WTC11 (cell line): ENCODE measurements at places on chromosomes 1 and 21.
A peak's percentile ranks its signal among the peaks of the same experiment; 100 is the strongest.

DNA sequence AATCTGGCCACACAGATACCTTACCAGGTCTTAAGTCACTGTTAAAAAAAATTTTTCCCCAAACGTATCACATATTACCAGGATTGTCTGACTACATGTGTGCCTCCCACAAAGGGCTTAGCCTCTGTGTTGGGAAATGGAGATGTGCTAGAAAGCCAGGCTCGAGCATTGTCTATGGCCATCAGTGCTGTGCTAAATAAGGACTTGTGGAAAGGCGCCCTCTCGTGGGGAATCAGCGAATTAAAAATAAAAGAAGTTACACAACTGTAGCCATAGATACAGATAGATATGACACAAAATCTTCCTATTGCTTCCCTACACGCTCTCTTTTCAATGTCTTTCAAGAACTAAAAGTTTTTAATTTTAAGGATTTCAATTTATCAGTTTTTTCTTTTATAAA is 47.5 kb upstream of the CRNN start:
- no peaks in the 10 kb centered on the region; the same call in 1 of the 2 replicates for H3K27me3 ChIP-seq
- H3K36me3 ChIP-seq, result peaks cover 41% of the 10 kb centered on the region
- no peaks in the 10 kb centered on the region for H3K4me1 ChIP-seq
- DNase-seq, result peak; percentile 27
- no peak overlapping the region for H3K27ac ChIP-seq
- H3K4me3 ChIP-seq, result no peak overlapping the region

GRCh38 chr1:168407832-168408538 is 127.3 kb downstream of the TBX19 start:
- H3K36me3 ChIP-seq, result peaks cover 9% of the 10 kb centered on the region; the same call in 1 of the 2 replicates
- H3K27me3 ChIP-seq, result no peaks in the 10 kb centered on the region; the same call in 1 of the 2 replicates
- DNase-seq, result no peak
- H3K4me1 ChIP-seq, result no peaks in the 10 kb centered on the region

- DNase-seq, result no peak
- no peaks in the 10 kb centered on the region; the same call in 1 of the 2 replicates for H3K27me3 ChIP-seq
- peaks cover 15% of the 10 kb centered on the region for H3K4me1 ChIP-seq
Measured at GRCh38 chr1:40808909-40809308, 25.3 kb downstream of the KCNQ4 start.

- H3K36me3 ChIP-seq, result peaks cover 4% of the 10 kb centered on the region
- H3K4me1 ChIP-seq, result no peaks in the 10 kb centered on the region
- DNase-seq, result no peak
- no peaks in the 10 kb centered on the region for H3K27me3 ChIP-seq
- H3K4me3 ChIP-seq, result no peak overlapping the region
Measured at GRCh38 chr1:55386456-55386855, 171.3 kb upstream of the USP24 start.

DNA sequence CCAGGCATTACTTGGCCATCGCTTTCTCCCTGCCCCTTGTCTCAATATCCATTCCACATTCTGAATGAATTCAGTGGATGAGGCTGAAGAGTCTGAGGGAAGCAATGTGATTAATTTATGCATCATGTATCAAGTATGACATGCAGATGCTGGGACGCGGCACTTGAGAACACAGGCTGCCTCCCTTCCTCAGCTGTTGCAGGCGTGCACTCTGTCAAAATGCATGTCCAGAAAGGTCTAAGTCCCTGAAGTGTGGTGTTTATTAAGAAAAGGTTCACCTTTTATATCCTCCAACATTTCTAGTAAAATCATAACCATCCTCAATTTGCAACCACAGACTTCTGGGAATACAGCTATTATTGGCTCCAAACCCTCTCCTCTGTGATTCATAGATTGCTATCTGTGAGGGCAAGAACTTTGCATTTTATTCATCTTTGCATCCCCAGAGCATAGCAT is 22.6 kb upstream of the RAB3GAP2 start:
- no peaks in the 10 kb centered on the region for H3K27me3 ChIP-seq
- H3K27ac ChIP-seq, result no peak overlapping the region
- no peaks in the 10 kb centered on the region for H3K36me3 ChIP-seq
- peaks cover 37% of the 10 kb centered on the region for H3K4me1 ChIP-seq

DNA sequence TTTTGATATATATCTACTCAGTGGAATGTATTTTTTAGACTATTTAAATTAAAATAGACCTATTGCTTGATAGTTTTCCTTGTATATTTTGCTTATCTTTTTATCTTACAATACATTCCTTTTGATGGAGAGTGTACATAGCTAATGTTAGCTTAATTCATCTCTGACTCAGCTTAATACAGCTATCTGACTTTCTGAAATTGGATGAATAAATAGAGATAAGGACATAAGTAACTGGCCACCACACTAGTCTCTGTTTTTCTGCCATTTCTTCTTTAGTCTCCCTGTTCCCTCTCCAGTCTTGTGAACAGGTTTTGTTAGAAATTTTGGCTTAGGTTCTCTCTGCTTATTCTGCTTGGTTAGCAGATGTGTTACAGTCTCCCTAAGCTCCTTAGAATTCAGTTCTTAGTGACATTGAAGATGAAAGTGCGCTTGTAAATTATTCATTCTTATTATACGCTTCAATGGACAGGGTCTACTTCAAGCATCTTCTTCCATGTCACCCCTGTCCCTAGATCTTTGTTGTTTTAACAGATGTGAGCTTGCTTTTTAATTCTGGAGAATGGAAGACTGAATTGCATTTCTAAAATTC is 59.6 kb downstream of the XPR1 start:
- peaks cover 26% of the 10 kb centered on the region for H3K4me1 ChIP-seq
- H3K27ac ChIP-seq, result no peak overlapping the region
- no peak for DNase-seq
- no peaks in the 10 kb centered on the region for H3K27me3 ChIP-seq
